ENCODE measurements at places on chromosomes 6 and 20. TPM values are rescaled to one million over a fixed set of nuclear protein-coding genes. Genes with fewer than 3 reads are reported as not detected.

DNA sequence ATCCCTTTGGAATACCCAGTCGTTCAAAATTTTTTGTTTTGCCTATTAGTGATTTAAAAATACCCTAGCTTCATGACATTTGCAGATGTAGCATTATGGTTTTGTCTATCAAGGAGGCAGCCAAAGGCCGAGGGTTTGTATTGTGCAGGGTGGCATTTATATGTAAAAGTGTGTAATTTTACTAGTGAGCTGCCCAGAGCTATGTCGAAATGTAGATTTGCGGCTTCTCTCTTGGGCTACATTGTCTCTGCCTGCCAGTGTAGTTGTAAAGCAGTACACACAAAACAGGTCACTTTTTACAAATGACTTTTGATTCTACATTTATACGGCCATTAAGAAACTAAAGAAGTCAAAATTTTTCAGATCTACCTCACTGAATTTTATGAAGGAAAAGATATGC lies 87.7 kb downstream of the TSHZ2 start:
- H3K36me3 ChIP-seq, result no peaks in the 10 kb centered on the region
- no peaks in the 10 kb centered on the region for H3K27me3 ChIP-seq
- DNase-seq, result no peak
- H3K4me3 ChIP-seq, result no peak overlapping the region
- no peaks in the 10 kb centered on the region for H3K4me1 ChIP-seq

GRCh38 chr20:63431944-63432343 lies 40.5 kb downstream of the KCNQ2 start:
- H3K27ac ChIP-seq, result no peak overlapping the region
- H3K4me1 ChIP-seq, result peaks cover 8% of the 10 kb centered on the region
- DNase-seq, result no peak
- H3K4me3 ChIP-seq, result no peak overlapping the region
- peaks cover 2% of the 10 kb centered on the region for H3K27me3 ChIP-seq
- H3K36me3 ChIP-seq, result peaks cover 5% of the 10 kb centered on the region

- H3K4me1 ChIP-seq, result peaks cover 58% of the 10 kb centered on the region
- no peaks in the 10 kb centered on the region for H3K27me3 ChIP-seq
- no peak overlapping the region for H3K4me3 ChIP-seq
- peaks cover 18% of the 10 kb centered on the region for H3K36me3 ChIP-seq
- DNase-seq, result peak; percentile 28
- peak overlapping the region; percentile 32 for H3K27ac ChIP-seq
Measured at GRCh38 chr20:32114305-32114960, 4.9 kb downstream of the TM9SF4 start.

The ATAT1 gene
- total RNA-seq, result 9.0 TPM

- H3K36me3 ChIP-seq, result no peaks in the 10 kb centered on the region
- H3K27ac ChIP-seq, result no peak overlapping the region
- no peaks in the 10 kb centered on the region for H3K27me3 ChIP-seq
- no peak overlapping the region for H3K4me3 ChIP-seq
- H3K4me1 ChIP-seq, result no peaks in the 10 kb centered on the region
Measured at GRCh38 chr6:114592506-114592905, 249.7 kb upstream of the HS3ST5 start.

The PTK6 gene
- total RNA-seq, result 0.09 TPM

DNA sequence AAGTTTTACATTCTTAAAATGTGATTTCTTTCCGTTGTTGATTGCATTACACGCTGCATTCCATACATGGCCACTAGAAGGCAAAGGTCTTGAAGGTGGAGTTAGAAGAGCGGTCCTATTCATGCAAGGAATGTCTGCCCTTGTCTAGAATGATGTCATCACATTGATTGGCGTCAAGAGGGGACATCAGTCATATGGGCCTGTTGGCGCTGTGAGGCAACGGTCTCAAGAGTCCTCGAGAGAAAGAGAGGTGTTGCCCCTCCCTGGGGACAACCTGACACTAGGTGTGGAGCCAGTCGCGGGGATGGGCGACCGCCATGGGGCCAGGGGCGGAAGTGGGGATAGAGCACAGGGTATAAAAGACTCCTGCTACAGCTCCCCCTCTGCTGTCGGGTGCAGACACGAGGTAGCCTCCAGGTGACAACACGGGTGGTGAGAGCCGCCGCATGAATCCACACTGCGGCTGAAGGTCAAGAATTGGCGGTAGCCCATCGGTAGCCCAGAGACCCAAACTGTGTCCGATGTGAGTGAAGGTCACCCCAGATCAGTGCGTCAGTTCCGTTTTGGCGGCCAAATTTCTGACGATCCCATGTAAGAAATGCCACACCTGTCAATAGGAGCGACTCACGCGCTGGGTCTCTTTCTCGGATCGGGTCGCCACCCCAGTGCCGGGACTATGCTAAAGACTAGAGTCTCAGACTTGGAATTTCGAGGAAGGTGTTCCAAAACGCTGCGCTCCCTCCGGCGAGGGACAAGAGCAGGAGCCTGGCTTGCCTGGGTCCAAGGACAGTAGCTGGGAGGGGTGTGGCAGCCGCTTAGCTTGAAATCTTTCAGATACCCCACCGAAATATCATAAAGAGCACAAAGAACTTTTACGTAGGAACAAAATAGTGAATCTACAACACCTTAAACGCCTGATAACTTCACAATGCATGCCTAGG lies 93.2 kb upstream of the ZNF184 start:
- no peak overlapping the region for H3K27ac ChIP-seq
- DNase-seq, result no peak
- peaks cover 20% of the 10 kb centered on the region for H3K27me3 ChIP-seq
- H3K4me3 ChIP-seq, result no peak overlapping the region
- H3K4me1 ChIP-seq, result peaks cover 16% of the 10 kb centered on the region

- no peak for DNase-seq
- peak overlapping the region; percentile 45 for H3K27ac ChIP-seq
Measured at GRCh38 chr20:62736407-62737071, 27.9 kb downstream of the NTSR1 start.

DNA sequence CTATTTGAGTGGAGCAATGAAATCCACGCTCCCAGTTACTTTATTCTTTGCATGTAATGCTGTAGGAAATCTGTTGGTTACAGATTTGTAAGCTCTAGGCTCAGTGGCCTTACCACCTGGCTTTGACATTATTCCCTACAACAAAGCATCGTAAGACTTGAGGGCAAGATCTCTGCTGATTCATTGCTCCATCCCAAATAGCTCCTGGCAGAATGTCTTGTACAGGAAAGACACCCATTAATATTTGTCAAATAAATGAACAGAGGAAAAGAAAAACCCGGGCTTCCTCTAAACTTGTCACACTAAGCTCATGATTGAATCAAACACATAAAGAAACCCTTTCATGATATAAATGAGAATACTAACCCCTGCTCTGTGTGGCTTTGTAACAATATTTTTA lies 357.5 kb upstream of the RNF217 start:
- H3K36me3 ChIP-seq, result no peaks in the 10 kb centered on the region
- H3K27me3 ChIP-seq, result no peaks in the 10 kb centered on the region
- H3K4me3 ChIP-seq, result no peak overlapping the region
- DNase-seq, result no peak
- no peaks in the 10 kb centered on the region for H3K4me1 ChIP-seq
- H3K27ac ChIP-seq, result no peak overlapping the region

GRCh38 chr6:157774153-157775135 lies 48.6 kb upstream of the SNX9 start:
- H3K4me3 ChIP-seq, result no peak overlapping the region
- no peaks in the 10 kb centered on the region for H3K36me3 ChIP-seq
- H3K27me3 ChIP-seq, result peaks cover 9% of the 10 kb centered on the region
- H3K27ac ChIP-seq, result no peak overlapping the region
- no peak for DNase-seq
- peaks cover 45% of the 10 kb centered on the region for H3K4me1 ChIP-seq

GRCh38 chr6:3319610-3320200 lies 61.0 kb downstream of the PSMG4 start:
- no peak for DNase-seq
- H3K4me1 ChIP-seq, result peaks cover 11% of the 10 kb centered on the region
- no peak overlapping the region for H3K4me3 ChIP-seq
- no peak overlapping the region for H3K27ac ChIP-seq
- H3K36me3 ChIP-seq, result no peaks in the 10 kb centered on the region
